WTC11 (cell line): ENCODE measurements at places on chromosomes 5 and 9. TPM values are rescaled to one million over a fixed set of nuclear protein-coding genes. Genes with fewer than 3 reads are reported as not detected.

PITX1 gene
- total RNA-seq, result 0.07 to 0.23 TPM (median 0.13 TPM) in 3 replicates

GABRA1 gene
- total RNA-seq, result 0.48 to 0.57 TPM (median 0.50 TPM) in 3 replicates

OMD gene
- total RNA-seq, result not detected in 3 replicates

SLC6A19 gene
- 0.04 to 0.05 TPM in 2 of 3 replicates, not detected in the other for total RNA-seq

TAF11L3 gene
- total RNA-seq, result not detected in 3 replicates

EDIL3 gene
- 48.3 to 53.0 TPM (median 52.3 TPM) in 3 replicates for total RNA-seq

PCDHGA3 gene
- total RNA-seq, result 0.92 to 1.3 TPM (median 0.98 TPM) in 3 replicates

HK3 gene
- 0.17 to 0.18 TPM in 2 of 3 replicates, not detected in the other for total RNA-seq

CDH9 gene
- 0.07 to 0.48 TPM (median 0.21 TPM) in 3 replicates for total RNA-seq

VLDLR gene
- total RNA-seq, result 40.8 to 57.1 TPM (median 56.6 TPM) in 3 replicates

LCN1 gene
- total RNA-seq, result not detected in 3 replicates

PCDHGB6 gene
- 6.0 to 6.7 TPM (median 6.1 TPM) in 3 replicates for total RNA-seq

SMARCA2 gene
- total RNA-seq, result 15.7 to 20.3 TPM (median 17.2 TPM) in 3 replicates

FUT7 gene
- total RNA-seq, result not detected in 3 replicates

RMI1 gene
- 23.9 to 26.7 TPM (median 25.8 TPM) in 3 replicates for total RNA-seq

LIFR gene
- total RNA-seq, result 12.9 to 14.4 TPM (median 13.7 TPM) in 3 replicates

NUTM2F gene
- 0.15 to 0.55 TPM in 2 of 3 replicates, not detected in the other for total RNA-seq

NOXA1 gene
- 2.9 to 5.9 TPM (median 4.8 TPM) in 3 replicates for total RNA-seq

TICAM2 gene
- 0.66 to 1.0 TPM in 2 of 3 replicates, not detected in the other for total RNA-seq

IL9 gene
- not detected in 3 replicates for total RNA-seq

PCDHGA7 gene
- 1.6 to 2.8 TPM (median 2.1 TPM) in 3 replicates for total RNA-seq

GZMA gene
- not detected in 3 replicates for total RNA-seq

RALGPS1 gene
- total RNA-seq, result 26.1 to 28.5 TPM (median 27.4 TPM) in 3 replicates

TRIM52 gene
- total RNA-seq, result 7.8 to 10.1 TPM (median 8.7 TPM) in 3 replicates

WNT8A gene
- 0.16 TPM in 1 of 3 replicates, not detected in the others for total RNA-seq

ELP1 gene
- 27.9 to 30.5 TPM (median 29.0 TPM) in 3 replicates for total RNA-seq

NR4A3 gene
- 0.46 to 0.57 TPM (median 0.50 TPM) in 3 replicates for total RNA-seq

SLC36A2 gene
- not detected in 3 replicates for total RNA-seq

ENHO gene
- 26.9 to 28.3 TPM (median 27.9 TPM) in 3 replicates for total RNA-seq

CEL gene
- 6.6 to 10.4 TPM (median 8.1 TPM) in 3 replicates for total RNA-seq

TRIP13 gene
- 31.4 to 35.0 TPM (median 33.7 TPM) in 3 replicates for total RNA-seq

NUTM2G gene
- total RNA-seq, result 0.14 to 0.50 TPM (median 0.27 TPM) in 3 replicates

ALDOB gene
- 0.85 to 1.5 TPM (median 0.94 TPM) in 3 replicates for total RNA-seq

MYMK gene
- 0.34 TPM in 1 of 3 replicates, not detected in the others for total RNA-seq

BTNL3 gene
- not detected in 3 replicates for total RNA-seq

LEAP2 gene
- total RNA-seq, result 1.9 to 2.4 TPM (median 2.0 TPM) in 3 replicates

PCDHA13 gene
- total RNA-seq, result 2.4 to 3.8 TPM (median 3.0 TPM) in 3 replicates

SLC28A3 gene
- total RNA-seq, result 0.05 TPM in 2 of 3 replicates, not detected in the other

TMC1 gene
- 0.31 to 0.41 TPM (median 0.32 TPM) in 3 replicates for total RNA-seq

HMCN2 gene
- total RNA-seq, result 5.6 to 12.4 TPM (median 10.8 TPM) in 3 replicates

TSLP gene
- total RNA-seq, result 0.73 to 1.1 TPM (median 0.87 TPM) in 3 replicates

PKN3 gene
- 24.1 to 28.9 TPM (median 27.5 TPM) in 3 replicates for total RNA-seq

PCSK1 gene
- 2.7 to 4.5 TPM (median 3.6 TPM) in 3 replicates for total RNA-seq

ZSWIM6 gene
- total RNA-seq, result 12.5 to 14.0 TPM (median 12.7 TPM) in 3 replicates

WDR41 gene
- total RNA-seq, result 39.8 to 44.2 TPM (median 42.3 TPM) in 3 replicates

LRRTM2 gene
- not detected in 3 replicates for total RNA-seq

FAM81B gene
- total RNA-seq, result 0.39 TPM in 1 of 3 replicates, not detected in the others

CCNO gene
- total RNA-seq, result 0.14 to 0.44 TPM (median 0.24 TPM) in 3 replicates

CCL27 gene
- 0.68 to 1.0 TPM (median 0.89 TPM) in 3 replicates for total RNA-seq

SPINK7 gene
- not detected in 3 replicates for total RNA-seq
